Stimulated activated CD8-positive, alpha-beta memory T cell treated with anti-CD3 and anti-CD28 coated beads, Interleukin-4, amount 100 ng/mL, for 24 hours (primary cell): ENCODE measurements at places on chromosomes 1 and 21.
A peak's percentile ranks its signal among the peaks of the same experiment; 100 is the strongest.

- no peak for DNase-seq
Measured at GRCh38 chr1:23217421-23218115, at the start of gene HTR1D. HTR1D (minus strand) TSS chr1:23217502; CDS start chr1:23194219, 23,283 bp downstream.

GRCh38 chr1:46581681-46582455 lies 22.2 kb downstream of the MKNK1 start:
- DNase-seq: no peak

- DNase-seq: no peak
Measured at GRCh38 chr1:153447498-153448170, 12.8 kb downstream of the S100A7 start.

- no peak for DNase-seq
Measured at GRCh38 chr1:19101244-19101643, 108.8 kb downstream of the UBR4 start.

- no peak for DNase-seq
Measured at GRCh38 chr21:40270047-40270446, 402.8 kb downstream of the PCP4 start.

DNA sequence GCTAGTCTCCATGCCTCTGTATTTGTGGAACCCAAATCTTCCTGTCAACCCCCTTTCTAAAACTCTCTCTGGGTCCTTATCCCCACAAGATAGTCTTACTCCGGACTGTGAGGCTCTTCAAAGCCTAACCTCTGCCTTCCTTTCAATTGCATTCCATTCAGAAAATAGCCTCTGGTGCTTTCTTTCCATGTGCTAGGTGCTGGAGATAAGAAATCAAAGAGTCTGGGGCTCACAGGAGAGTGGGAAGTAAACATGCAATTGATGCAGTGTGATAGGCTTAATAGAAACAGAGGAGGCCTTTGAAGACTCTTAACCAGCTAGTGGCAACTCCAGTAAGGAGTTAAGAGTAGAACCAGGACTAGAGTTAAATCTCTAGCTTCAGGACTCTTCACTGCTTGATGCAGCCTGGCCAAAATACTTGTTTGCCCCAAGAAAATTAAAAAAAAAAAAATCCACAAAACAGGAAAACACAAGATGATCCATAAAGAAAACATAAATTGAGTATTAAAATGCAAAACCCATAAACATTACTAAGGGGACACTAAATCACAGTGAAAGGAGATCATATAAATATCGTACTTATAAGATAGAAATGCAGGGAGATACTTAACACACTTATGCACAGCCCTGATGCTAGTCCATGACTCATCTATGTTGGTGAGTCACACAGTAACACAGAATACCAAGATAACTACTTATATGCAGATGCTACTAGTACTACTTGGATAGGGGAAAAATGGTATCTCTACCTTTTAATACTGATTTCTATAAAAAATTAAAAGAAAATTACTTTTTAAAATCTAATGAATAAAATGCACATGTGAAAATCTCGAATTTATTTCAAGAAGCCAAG lies 341.5 kb downstream of the KCNH1 start:
- DNase-seq: no peak

GRCh38 chr21:40706806-40707655 lies 139.9 kb downstream of the DSCAM start:
- no peak for DNase-seq

GRCh38 chr1:66300972-66301451 lies 232.9 kb upstream of the SGIP1 start:
- DNase-seq: no peak

- DNase-seq: no peak
Measured at GRCh38 chr1:178418284-178418955, 78.3 kb downstream of the CLEC20A start.

DNA sequence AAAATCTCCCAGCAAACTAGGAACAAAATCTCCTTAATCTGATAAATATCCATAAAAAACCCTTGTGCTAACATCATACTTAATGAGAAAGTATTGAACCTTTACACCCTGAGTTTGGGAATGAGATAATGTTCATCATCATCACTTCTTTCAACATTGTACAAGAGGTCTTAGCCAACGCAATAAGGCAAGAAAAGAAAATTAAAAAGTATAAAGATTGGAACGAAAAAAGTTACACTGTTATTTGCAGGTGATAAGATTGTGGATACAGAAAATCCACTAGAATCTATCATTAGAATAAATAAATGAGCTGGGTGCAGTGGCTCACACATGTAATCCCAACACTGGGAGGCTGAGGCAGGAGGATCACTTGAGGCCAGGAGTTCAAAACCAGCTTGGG lies 76.7 kb downstream of the UBR4 start:
- DNase-seq: no peak

DNA sequence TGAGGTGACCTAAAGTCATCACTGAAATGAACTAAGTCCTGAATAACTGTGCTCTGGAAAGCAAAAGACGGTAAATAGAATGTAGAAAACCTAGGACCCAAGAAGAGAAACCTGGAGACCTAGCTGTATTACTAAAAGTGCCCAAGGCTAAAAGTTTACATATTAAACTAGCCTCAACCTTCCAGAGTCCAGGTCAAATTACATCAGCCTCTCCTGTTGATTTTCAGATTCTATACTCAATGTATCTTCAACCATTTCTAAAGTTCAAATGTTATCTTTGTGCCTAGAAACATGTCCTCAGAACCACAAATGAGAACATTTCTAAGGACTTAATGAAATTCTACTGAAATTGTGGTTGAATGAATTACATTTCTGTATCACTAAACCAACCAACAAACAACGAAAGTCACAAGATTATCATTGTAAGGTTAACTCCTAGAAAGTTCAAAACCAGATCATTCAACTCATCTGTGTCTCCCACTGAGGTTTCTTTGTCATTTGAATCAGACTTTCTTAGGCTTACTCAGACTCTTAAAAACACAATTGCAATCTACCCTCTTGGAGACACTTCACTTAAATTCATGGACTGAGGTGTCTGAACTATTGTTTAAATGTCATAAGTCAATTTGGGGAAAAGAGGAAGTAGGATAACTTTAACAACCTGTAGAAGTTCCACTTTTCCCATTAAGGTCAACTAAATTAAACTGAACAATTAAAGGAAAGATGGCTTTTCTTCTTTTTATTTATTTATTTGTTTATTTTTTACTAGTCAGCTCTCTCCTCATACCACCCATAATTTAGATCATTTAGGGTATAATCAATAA lies 207.7 kb downstream of the BARHL2 start:
- no peak for DNase-seq

GRCh38 chr1:81470275-81470674 lies 330.5 kb upstream of the ADGRL2 start:
- DNase-seq: no peak

- DNase-seq: no peak
Measured at GRCh38 chr1:112982853-112983536, 27.0 kb upstream of the SLC16A1 start.

DNA sequence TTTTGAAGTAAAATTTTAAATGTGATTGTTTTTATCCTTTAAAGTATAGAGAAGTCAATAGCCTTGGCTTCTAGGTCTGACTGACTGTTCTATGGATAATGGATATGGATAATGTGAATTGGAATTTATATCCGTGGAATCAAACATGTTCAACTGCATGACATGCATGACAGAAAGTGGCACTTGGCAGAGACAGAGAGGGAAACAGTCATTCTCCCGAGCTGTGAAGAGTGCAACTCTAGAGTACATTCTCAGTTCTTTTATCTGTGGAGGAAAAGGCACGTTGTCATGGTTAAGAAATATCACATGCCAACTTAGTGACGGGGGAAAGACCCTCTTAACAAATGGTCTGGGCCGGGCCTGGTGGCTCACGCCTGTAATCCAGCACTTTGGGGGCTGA lies 67.0 kb downstream of the KIF26B start:
- no peak for DNase-seq

DNA sequence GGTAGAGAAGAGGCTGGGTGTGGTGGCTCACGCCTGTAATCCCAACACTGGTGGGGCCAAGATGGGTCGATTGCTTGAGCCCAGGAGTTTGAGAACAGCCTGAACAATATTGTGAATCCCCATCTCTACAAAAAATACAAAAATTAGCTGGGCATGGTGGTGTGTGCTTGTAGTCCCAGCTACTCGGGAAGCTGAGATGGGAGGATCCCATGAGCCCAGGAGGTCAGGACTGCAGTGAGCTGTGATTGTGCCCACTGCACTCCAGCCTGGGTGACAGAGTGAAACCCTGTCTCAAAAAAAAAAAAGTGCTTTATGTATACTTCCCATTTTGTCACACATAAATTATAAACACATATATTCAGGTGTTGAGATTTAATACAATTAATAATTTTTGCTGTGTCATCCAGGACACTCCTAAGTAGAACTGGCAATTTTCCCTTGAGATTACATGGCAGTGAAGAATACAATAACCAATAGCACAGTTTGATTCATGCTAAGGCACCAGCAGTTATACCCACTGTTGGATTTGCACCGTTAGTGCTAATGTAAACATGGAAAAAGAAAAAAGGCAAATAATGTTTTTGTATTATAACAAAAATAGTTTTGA lies 15.5 kb downstream of the GABPB2 start:
- no peak for DNase-seq

GRCh38 chr1:203278082-203278884 lies 27.0 kb upstream of the BTG2 start:
- no peak for DNase-seq

GRCh38 chr1:115594600-115594999 lies 47.2 kb upstream of the VANGL1 start:
- no peak for DNase-seq

- DNase-seq: no peak
Measured at GRCh38 chr21:34148419-34148804, 75.0 kb downstream of the MRPS6 start.

- no peak for DNase-seq
Measured at GRCh38 chr1:74713849-74714248, 19.0 kb downstream of the CRYZ start.

- no peak for DNase-seq
Measured at GRCh38 chr1:33331444-33332356, 10.8 kb upstream of the A3GALT2 start.

- no peak for DNase-seq
Measured at GRCh38 chr21:32475162-32475812, 62.8 kb downstream of the EVA1C start.

DNA sequence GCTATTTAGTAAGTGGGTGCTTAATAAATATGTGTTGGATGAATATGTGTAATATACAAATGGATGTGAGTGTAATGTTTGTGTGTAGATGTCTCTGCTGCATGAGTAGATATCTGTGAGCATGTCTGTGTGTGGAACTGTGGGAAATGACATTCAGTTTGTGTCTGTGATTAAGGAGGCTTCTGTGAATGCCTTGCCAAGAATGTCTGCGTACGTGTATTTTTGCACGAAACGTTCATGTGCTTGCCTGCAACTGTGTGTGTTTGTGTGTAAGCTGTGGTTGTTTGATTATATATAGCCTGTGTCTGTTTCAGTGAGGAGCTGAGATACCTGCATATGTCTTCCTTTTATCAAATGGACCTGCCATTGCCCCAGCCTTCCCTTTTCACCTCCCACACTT lies 13.8 kb downstream of the DMBX1 start:
- no peak for DNase-seq

GRCh38 chr1:210332719-210333398 lies 4.2 kb downstream of the HHAT start:
- peak; percentile 19 for DNase-seq

- DNase-seq: peak; percentile 96
Measured at GRCh38 chr1:117605774-117606648, at the start of gene TENT5C. TENT5C (plus strand) TSS chr1:117606048; CDS start chr1:117622869, 16,821 bp downstream.

- DNase-seq: no peak
Measured at GRCh38 chr1:89980605-89981004, 14.3 kb upstream of the ZNF326 start.
